Fibroblast of the aortic adventitia (primary cell): ENCODE measurements at places on chromosomes 16 and 17.

GRCh38 chr17:53722407-53722806, 100.3 kb upstream of the KIF2B start:
- DNase-seq, result peak; percentile 96

DNA sequence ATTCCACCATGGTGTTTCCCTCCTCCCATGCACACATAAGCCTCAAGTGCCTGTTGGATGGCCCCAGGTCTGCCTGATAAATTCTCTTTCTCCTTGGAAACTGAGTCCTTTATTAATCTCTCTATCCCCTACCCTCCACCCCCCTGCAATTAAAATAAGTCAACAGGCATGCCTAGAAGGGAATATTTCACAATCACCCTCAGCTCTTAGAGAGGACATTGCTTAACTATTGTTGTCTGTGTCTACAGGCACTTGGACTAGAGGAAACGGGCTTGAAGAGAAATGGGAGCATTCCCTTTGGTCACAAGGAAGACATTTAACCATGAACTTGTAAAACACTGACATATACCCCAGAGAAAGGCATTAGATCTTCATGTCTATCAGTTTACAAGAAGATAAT, 39.5 kb downstream of the RCVRN start:
- no peak for DNase-seq

DNA sequence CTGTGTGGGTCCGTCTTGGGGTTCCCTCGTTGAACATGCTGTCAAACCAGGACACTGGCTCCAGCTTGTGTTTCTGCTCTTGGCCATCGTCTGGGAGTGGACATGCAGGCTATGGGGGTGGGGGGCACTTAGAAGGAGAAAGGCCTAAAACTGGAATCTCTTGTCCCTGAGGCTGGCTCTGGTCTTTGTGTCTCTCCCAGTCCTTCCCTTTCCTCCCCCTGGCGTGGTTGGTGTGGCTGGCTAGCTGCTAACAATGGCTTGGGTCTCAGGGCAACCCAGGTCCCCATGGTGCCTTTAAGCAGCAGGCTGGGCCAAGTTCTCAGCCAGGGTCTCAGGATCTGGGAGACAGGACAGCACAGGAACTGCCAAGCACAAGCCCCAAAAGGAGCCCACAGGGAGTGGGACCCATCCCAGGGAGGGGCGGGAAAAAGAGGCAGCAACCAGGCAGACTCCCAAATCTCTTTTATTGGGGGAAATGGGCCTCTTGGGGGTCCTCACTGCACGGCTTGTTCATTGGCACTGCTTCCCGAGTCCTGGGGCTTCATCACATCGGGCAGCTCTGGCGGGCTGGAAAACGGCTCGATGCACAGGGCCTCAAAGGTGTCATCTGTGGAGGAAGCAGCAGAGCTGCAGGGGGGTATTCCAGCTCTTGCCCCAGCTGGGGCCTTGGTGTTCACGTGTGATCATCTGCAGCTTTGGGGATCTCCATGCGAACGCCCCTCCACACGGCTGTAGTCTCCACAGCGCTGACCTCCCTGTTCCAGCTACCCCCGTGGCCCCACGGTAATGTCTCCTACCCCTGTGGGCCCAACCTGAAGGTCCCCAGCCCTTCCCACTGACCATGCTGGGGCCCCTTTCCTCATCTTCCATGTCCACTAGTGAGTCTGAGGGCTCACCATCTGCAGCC, 5.3 kb downstream of the ELOB start:
- no peak for DNase-seq

- DNase-seq, result no peak
These were observed 32.3 kb downstream of the TNFRSF13B start for GRCh38 chr17:16939606-16940115.

GRCh38 chr17:83183951-83184506, 104.6 kb downstream of the METRNL start:
- DNase-seq, result no peak

DNA sequence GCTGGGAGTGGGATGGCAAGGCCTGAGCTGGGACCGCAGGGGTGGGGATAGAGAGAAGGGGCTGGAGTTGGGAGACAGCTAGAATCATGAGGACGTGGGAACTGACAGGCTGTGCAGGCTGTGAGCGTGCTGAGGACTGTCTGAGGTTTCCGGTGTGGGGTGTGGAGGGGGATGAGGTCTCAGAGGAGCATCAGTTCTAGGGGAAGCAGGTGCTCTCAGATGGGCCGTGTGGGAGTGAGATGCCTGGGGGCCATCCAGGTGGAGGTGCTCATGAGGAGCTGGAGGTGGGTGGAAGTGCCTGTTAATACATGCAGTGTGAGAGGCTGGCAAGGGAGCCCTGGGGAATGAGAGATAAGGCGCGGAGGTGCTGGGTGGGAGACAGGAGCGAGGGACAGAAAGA, 27.2 kb downstream of the HASPIN start:
- DNase-seq, result no peak

- no peak for DNase-seq
These were observed 7.5 kb upstream of the OR1F1 start for GRCh38 chr16:3180445-3180878.
